NCI-H1694 treated with DMSO at 0.1 percent for 48 hours (cell line): ENCODE measurements at places on chromosomes 2 and 18.

GRCh38 chr2:20568501-20569463 lies 82.1 kb downstream of the HS1BP3 start:
- no peak for DNase-seq

GRCh38 chr2:119888680-119889079 lies 124.2 kb upstream of the EPB41L5 start:
- no peak for DNase-seq

- no peak for DNase-seq
These were observed 58.6 kb downstream of the FANCL start for GRCh38 chr2:58182527-58182926.

DNA sequence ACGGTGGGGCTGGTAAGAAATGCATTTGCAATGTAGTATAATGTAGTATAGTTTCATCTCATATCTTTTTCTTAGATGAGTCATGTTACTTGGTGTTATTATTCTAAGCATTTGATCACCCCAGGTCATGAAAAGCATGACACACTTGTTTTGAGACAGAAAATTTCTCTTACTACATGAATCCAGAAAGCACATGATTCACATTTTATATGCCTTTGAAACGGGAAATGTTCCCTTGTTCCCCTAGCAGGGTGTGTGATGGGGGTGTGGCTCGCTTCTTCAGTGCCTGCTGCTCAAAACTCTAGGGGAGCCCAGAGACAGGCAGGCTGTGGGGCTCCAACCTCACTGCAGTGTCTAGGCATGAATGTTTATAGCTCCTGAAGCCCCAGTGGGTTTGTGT lies 116.0 kb upstream of the RAB27B start:
- no peak for DNase-seq

GRCh38 chr2:25996844-25997243 lies 14.5 kb upstream of the KIF3C start:
- DNase-seq: no peak

DNA sequence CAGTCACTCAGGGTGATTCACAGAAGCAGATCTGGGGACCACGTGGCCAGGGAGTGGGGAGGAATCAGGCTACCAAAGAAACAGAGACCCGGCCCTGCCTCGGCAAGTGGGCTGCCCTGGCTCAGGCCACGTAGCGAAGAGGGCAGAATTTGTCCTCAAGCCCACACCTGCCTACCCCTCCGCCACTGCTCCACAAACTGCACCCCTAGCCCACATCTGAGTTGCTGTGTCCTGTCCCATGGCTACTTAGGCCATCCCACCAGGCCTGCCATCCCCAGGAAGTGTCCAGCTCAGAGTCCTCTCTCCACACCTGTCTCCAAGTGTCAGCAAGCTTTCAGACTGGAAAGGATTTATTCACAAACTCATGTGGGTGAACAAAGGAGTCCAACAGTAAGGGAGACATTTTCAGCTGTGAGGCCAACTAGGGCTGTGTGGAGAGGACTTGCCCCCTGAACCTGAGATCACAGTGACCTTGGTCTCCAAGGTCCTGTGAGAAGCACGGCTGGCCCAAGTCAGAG lies 31.7 kb upstream of the ASPRV1 start:
- no peak for DNase-seq
